ENCODE measurements at places on chromosomes 13 and 19. TPM values are rescaled to one million over a fixed set of nuclear protein-coding genes. Genes with fewer than 3 reads are reported as not detected.

- DNase-seq: no peak
These were observed at the start of gene TMEM145 for GRCh38 chr19:42313096-42313839. Gene TMEM145, plus strand, starts transcription at chr19:42313309. Its CDS starts 68 bp downstream, at chr19:42313377.

DNA sequence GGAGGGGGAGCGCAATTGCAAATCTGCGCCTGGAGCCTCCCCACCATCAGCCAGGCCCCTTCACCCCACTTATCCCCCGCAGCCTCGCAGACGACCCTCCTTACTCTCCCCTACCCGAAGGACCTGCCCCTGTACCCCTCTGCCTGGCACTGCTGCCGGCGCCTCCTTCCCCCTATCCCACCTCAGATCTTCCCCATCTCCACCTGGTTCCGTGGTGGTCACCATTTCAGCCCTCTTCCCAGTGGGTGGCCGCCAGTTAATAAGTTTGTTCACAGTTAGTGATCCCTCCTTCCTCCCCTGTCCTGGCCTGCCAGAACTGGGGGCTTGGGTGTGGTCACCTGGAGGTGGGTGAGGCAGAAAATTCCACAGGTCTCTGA is 397 bp downstream of the SLC44A2 start:
- DNase-seq: no peak

GRCh38 chr13:101955764-101956163 is 446.1 kb downstream of the FGF14 start:
- DNase-seq: no peak

DNA sequence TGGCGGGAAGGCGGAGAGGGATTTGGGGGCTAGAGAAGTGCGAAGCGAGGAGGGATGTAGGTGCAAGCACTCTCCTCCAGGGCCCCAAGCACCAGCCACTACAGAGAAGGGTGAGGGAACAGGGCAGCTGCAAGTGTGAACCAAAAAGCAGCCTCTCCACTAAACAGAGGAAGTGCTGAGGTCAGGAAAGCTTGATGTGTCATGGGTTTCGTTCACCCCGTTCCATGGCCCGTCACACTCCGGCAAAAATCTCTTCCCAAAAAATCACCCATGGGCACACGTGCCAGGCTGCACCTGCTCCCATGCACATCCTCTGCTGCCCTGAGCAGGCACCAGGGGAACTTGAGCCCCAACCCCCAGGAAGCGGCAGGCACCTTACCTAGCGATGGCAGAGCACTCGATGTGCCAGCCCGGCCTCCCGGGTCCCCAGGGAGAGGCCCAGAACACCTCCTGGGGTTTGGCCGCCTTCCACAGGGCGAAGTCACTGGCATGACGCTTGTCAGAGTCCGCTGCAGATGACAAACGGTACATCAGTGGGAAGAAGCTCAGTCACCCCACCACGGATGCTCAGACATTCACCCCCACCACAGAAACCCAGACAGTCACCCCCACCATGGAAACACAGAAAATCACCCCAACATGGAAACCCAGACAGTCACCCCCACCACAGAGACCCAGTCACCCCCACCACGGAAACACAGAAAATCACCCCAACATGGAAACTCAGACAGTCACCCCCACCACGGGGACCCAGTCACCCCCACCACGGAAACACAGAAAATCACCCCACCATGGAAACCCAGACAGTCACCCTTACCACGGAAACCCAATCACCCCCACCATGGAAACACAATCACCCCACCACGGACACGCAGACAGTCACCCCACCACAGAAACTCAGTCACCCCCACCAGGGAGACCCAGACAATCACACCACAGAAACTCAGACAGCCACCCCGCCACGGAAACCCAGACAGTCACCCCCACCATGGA is 29.0 kb downstream of the CARS2 start:
- DNase-seq: no peak

GRCh38 chr19:11541238-11541637 is 2.6 kb downstream of the CNN1 start:
- no peak for DNase-seq

DNA sequence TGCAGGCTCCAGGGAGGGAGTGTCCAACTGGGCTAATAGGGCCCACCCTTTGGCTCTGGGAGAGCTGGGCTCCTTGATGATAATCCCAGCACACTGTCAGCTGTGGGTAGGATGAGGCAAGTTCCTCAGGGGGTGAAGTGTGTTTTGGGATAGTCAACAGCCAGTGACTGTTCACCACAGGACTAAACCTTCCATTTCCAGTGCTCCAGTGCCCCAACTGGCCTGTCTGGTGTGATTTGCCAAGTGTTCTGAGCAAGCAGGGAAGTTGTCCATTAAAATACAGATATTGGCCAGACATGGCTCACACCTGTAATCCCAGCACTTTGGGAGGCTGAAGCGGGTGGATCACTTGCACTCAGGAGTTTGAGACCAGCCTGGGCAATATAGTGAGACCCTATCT is 150.9 kb downstream of the TM9SF2 start:
- no peak for DNase-seq

Gene ICAM5
- polyA plus RNA-seq: 0.10 TPM

Gene ZNF611
- 1.5 TPM for polyA plus RNA-seq

DNA sequence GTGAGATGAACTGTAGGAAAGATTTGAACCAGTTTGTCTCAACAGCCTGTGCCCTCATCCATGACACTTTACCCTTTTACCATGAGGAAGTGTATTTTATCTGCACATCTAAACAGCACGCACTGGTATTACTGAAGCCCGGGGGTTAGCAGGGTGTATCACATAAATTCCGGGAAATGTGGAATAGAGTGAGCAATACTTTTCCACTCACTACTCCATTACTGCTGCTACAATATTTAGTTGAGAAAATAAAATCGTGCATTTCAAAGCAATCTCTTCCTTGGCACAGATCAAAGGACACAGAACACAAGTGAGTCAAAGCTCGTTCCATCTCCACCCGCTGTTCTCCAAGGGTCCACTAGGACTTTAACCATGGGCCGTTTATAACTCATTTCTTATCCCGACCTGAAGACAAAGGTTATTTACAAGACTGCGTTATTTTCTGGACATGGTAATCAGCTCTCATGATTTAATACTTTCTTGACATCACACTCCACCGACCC is 35.2 kb downstream of the STK24 start:
- no peak for DNase-seq

GRCh38 chr19:18737337-18737953 is 53.7 kb downstream of the COMP start:
- DNase-seq: no peak
